ENCODE measurements at places on chromosomes 4 and X.
A peak's percentile ranks its signal among the peaks of the same experiment; 100 is the strongest.

DNA sequence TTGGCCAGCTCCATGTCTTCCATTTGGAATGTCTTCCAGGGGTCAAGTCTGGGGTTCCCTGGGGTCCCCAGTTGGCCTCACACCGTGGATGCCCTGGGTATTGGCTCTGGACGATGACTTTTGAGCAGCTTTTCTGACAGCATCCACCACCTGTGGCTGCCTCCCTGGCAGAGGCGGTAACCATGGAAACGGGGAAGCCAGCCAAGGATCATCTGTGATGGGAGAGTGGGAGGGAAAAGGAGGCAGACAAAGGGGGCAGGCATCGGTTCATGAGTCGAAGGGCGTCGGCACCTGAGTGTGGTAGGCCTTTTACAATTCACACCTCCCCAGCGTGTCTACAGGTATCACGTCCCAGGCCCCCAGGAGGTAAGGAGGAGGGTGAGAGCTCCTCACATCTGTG, 152.2 kb downstream of the ASMT start:
- no peak for DNase-seq

- DNase-seq: no peak
Measured at GRCh38 chrX:63686878-63687714, 97.9 kb downstream of the ARHGEF9 start.

DNA sequence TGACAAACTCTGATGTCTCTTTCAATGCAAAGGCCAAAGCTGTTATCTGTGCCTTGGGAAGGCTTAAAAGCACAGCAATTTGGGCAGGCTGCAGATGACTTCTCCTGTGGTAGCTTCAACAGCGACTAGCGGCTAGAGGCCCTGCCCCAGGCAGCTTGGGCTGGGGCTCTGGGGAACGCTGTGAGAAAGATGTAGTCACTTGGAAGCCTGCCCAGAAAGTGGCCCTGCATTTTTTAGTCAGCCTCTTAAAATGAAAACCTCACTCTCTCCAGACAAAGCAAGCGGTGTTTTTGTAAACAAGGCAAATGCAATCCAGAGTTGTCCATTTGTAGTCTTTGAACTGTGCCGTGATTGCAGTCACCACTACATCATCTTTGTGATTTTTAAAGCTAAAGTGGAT, 27.5 kb downstream of the PCYT1B start:
- DNase-seq: no peak

GRCh38 chr4:147477439-147477838, 3.5 kb upstream of the EDNRA start:
- DNase-seq: no peak

GRCh38 chr4:138698641-138699040, 316.9 kb upstream of the NOCT start:
- no peak for DNase-seq

DNA sequence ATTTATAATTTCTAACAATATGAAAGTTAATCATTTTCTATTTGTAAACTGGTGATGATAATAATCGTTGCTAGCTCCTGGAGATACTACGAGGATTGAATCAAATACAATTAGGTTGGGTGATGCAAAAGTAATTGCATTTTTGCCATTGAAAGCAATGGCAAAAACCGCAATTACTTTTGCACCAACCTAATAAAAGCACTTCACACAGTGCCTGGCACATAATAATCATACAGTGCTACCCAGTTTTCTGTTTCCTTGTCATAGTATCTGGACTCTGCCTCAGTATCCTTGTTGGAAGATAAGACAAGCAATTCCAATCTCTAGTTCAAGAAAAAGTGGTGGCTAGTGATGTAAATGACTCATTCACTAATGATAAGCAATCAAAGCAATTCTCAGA, 176.8 kb upstream of the TRPC5 start:
- DNase-seq: no peak

- DNase-seq: no peak
Measured at GRCh38 chr4:7199771-7200441, 7.6 kb downstream of the SORCS2 start.

GRCh38 chr4:118410138-118410537, 57.3 kb upstream of the PRSS12 start:
- DNase-seq: no peak

- DNase-seq: no peak
Measured at GRCh38 chr4:141314627-141315026, 93.9 kb downstream of the ZNF330 start.

DNA sequence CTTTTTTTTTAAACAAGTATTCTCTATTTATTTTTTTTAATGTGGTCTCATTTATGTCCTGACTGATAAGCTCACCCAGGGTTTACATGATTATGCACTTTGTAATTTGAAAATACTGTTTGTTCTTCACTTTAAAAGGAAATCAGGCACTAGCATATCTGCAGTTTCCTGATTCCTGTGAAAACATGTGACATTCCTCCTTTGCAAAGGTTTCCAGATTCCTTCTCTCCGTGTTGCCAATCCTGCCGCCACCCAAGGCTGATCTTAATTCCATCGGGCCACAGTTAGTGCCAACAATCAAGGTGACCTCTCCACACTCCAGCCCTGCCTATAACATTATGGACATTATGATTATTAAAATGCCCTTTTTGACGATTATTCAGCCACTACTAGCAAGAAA, 225.4 kb downstream of the PCDH7 start:
- DNase-seq: no peak

- DNase-seq: no peak
Measured at GRCh38 chrX:153665726-153666306, 7.8 kb downstream of the PNCK start.

DNA sequence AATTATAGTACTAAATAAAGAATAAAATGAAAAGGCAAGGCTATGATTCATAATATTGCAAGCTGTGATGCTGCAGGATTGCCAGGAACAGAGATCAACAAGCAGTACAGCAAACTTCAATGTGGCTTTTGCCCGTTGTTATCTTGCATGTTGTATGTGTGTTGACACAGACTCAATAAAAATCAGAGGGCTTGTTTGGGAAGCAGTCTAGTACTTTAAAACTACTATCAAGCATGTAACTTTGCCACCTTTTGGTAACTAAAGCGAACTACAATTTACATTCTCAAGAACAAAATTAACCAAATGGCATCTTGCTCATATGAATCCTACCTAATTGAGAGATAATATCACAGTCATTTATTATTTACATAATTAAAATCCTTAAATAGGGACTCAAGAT, 79.8 kb upstream of the GPM6A start:
- DNase-seq: no peak

- DNase-seq: no peak
Measured at GRCh38 chr4:42555828-42556227, 101.1 kb downstream of the ATP8A1 start.

- no peak for DNase-seq
Measured at GRCh38 chrX:1932231-1932630, 317.4 kb downstream of the ASMT start.

- no peak for DNase-seq
Measured at GRCh38 chr4:82758701-82759685, 39.6 kb downstream of the SCD5 start.

DNA sequence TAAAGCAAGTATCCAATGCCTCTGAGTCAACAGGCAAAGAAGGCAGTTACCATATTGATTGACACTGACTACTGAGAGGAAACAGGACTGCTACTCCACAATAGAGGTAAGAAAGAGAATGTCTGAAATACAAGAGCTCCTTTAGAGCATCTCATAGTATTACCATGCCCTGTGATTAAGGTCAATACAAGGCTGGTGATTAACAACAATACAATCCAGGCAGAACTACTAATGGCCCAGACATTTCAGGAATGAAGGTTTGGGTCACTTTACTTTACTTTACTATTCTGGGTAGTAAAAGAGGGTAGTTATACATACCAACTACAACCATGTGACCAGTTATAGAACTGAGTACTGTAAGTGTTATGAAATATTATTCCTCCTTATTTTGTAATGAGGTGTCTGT, 44.5 kb downstream of the BRWD3 start:
- no peak for DNase-seq

DNA sequence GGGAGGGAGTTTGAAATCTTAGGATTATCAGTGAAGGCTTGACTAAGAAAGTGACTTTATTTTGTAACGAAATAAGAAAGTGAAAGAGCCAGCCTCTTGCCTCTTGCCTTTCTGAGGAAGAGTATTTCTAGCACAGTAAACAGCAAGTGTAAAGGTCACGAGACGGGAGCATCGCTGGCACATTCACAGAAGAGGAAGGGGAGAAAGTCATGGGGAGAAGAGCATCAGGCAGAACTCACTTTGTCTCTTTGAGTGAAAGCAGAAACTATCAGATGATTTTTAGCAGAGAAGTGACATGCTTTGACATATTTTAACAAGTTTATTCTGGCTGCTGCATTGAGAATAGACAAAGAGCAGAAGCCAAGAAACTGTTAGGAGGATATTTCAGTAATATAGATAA, 313.8 kb downstream of the CAMK2D start:
- DNase-seq: no peak

DNA sequence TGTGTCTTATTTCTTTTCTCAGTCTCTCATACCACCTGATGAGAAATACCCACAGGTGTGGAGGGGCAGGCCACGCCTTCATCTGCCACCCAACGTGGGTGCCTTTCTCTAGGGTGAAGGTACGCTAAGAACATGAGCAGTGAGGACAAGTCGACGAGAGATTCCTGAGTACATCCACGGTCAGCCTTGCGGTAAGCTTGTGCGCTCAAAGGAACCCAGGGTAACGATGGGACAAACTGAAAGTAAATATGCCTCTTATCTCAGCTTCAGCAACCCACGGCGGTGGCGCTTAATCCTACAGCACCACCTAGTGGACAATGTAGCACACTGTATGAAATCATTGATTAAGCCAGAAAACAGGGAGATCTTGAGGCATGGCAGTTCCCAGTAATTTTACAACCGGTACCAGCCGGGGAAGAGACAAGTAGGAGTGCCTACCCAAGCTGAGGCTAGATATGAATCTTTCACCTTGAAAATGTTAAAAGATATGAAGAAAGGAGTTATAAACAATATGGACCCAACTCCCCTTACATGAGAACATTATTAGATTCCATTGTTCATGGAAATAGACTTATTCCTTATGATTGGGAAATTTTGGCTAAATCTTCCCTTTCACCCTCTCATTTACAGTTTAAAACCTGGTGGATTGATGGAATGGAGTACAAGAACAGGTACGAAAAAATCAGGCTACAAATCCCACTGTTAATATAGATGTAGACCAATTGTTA, 63.0 kb downstream of the ZNF732 start:
- peak; percentile 47 for DNase-seq

- DNase-seq: no peak
Measured at GRCh38 chrX:86348669-86349068, 200.4 kb downstream of the DACH2 start.

- DNase-seq: no peak
Measured at GRCh38 chr4:122300776-122301175, 78.0 kb upstream of the ADAD1 start.

DNA sequence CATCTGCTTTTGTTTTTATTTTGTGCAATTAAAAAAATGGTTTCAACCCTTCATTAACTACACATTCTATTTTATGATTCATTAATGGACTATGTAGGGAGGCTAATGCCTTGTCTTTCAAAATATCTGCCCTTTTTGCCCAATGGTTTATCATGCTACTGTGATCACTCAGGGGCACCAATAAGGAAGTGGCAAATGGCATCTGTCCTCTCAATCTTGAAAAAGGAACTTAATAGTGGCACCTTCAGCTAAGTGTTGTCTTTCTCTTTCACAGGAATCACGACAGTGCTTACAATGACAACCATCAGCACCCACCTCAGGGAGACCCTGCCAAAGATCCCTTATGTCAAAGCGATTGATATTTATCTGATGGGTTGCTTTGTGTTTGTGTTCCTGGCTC, 57.1 kb downstream of the COMMD8 start:
- no peak for DNase-seq

- DNase-seq: no peak
Measured at GRCh38 chr4:39635023-39635422, 3.6 kb downstream of the SMIM14 start.

DNA sequence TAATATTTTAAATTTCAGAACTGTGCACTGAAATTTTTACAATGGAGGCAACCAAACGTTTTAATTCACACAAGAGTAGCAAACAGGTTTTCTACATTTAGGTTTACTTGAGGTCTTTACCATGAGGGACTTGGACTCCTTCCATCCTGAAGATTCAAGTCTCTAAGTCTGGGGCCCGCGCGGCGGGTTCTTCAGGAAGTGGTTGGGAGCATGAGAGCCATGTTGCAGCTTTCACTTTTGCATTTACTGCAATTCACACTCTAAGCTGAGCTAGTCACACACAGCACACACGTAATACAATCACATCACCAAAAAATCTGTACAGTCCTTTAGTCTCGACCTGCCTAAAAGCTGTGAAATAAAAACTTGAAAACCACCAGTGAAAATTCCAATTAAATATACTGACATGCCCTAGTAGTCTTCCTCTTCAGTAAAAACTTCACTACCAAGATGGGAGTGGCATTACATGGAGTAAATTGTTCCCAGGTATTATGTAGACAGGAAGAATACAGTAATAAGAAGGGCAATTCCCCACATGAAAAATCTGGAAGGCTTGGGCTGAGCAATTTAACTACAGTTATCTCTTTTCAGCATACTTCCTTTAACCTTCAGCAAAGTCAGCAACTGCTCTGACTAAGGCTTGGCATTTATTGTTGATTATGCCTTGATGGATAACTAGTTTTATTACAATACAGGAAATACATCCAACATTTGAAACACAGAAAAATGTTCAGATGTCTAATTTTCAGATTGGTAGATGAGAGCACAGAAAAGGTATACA, 571.1 kb upstream of the DIPK2B start:
- DNase-seq: peak; percentile 38

DNA sequence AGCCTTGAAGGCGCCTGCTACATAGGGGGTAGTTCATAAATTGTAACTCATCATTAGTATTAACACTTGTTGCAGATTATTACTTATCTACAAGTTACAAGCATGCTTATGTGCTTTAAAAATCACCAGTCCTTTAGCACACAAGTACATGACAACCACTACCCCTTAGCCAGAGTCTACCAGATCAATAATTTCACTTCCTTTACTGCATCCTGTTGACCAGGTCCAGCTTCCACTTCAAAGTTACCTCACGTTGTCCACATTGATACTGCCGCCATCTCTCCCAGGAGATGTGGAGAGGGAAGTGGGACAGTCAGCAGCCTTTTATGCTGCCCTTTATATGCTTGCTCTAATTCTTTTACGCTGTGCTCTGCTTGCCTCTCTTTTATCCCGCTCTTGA, 231.3 kb upstream of the CXXC4 start:
- DNase-seq: no peak

GRCh38 chrX:40171513-40172400, 74.0 kb upstream of the BCOR start:
- peak; percentile 34 for DNase-seq

DNA sequence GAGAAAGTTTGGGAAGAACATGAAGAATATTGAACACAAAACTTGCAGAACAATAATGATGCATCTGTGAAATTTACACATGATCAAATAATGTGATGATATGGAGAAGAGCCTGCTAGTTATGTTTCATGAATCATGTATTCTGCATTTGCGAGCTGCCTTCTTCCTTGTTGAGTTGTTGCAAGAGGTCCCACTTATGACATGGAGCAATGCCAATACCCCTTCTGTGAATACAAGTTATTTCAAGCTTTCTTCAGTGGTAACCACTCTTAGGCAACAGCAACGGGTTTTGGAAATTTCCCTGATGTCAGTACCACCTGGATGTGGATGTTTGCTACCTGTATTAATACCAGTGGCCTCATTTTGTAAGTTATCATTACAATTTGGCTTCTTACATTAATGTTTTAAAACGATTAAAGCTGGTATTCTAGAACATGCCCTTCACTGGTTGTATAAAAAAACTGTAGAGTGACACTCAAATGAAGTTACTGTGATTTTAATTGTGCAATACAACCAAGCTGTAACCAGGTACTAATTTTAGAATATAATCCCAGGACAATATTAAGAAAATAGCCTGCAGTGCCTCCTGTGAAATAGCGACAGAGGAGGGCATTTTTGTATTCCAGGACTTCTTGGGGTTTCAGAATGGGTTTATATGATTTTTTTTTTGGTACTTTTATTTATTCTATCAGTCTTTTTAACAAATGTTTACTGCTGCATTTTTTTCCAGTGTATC, 25.3 kb downstream of the IQCM start:
- no peak for DNase-seq

Data from activated effector memory CD4-positive, alpha-beta T cell treated with Interleukin-2 at 50 U/mL for 16 hours (primary cell).